ENCODE measurements at places on chromosomes 6 and 20.

DNA sequence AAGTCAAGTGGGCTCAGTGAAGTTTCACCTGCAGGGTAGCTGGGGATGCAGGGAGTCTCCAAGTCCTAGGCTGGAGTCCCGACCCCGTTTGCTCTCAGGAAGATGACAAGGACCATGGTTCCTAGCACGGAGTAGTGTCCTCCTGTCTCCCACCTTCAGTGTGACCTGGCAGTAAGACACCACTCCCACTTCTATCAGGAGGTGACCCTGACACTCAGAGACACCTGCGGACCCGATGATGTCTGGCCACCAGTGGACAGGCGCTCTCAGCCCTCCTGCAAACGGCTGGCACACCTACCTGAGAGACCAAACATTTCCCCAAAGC lies 1.1 kb downstream of the SOD2 start:
- DNase-seq = no peak

GRCh38 chr6:31874084-31874670 lies 4.6 kb downstream of the SLC44A4 start:
- no peak for DNase-seq

DNA sequence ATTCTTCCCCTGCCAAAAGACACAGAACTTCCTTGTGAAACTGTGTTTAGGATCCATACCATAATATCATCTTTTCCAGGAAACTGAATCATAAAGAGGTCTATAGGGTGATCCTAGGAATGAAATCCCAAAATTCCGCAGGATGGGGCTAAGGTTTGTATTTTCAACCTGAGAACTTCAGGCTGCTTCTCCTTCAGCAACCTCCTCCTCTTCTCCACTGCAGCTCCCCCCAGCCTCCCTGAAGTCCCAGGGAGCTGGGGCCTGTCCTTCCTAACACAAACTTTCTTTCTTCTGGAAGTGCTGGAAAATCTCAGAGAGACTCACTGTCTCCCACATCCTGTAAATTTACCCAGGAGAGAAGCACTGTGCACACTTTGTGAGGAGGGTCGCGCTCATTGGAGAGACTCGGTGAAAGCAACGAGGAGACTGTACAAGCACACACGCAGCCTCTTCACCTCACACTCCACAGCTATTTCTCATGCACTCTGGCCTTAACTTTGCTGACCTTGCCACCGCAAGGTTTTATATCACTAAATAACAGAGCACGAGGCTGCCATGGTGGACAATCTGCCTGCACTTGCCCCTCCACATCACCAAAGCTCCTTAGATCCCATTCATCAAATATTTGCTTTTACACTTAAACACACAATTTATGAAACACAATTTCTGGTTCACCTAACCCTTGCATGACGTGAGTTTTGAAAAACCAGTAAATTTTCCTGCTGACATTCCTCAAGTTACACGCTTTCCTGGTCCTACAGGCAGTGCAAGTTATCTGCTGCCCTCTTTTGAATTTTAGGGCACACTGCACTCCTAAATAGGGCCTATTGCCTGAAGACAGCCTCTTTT lies 14.3 kb downstream of the ID4 start:
- peak; percentile 77 for DNase-seq

DNA sequence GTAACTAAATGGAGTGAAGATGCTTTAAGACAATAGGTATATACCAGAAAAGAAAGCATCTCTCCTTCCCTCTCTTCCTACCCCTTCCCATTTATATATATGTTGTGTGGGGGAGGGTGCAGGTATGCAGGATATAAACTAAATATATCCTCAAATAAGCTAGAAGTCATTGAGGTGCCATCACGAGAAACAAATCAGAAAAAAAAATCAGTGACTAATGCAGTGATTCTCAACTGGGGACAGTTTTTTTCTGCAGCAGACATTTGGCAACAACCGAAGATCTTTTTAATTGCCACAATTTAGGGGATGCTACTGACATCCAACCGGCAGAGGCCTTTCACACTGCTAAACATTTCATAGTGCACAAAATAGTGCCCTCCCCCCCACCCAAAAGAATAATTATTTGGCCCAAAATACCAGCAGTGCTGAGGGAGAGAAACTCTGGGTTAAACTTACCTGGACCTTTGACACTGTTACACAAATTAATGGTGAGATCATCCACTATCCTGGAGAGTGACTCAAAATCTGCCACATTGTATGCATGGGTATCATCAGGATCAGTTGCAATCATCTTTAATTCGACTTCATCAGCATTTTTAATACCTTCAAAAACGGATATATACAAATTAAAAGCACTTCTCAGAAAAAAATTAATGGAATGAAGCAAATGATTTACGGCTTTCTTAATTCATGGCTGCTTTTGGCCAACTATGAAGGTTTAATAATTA lies 55.0 kb downstream of the COL12A1 start:
- peak; percentile 39 for DNase-seq

- no peak for DNase-seq
Measured at GRCh38 chr6:5389086-5389745, 127.9 kb downstream of the FARS2 start.

DNA sequence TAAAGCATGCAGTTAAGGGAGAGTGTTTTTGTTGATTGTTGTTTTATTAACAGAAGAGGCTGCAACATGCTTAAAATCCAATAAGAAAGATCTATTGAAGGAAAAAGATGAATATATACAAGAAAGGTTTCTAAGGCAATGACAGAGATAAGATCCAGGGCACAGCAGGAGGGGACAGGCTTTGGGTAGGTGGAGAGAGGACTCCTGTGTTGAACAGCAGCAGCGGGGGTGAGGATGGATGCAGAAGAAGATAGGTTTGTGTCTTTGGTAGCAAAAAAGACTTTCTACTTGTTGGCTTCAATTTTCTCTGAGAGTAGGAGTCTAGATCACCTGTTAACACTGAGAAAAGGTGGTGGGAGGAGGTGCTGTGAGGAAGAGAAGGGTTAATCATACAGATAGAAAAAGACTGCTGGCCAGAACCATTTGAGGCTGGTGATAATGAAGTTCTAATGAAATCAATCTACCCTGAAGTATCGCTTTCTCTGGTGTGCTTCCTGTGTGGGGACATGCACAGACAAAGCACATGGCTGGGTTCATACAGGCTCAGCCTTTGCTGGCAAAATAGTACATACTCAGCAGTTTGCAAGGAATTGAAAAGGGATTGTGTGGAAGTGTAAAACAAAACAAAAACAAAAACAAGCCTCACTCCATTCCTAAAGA lies 17.2 kb upstream of the DST start:
- DNase-seq = no peak

GRCh38 chr6:126038234-126038633 lies 51.9 kb downstream of the TRMT11 start:
- no peak for DNase-seq

DNA sequence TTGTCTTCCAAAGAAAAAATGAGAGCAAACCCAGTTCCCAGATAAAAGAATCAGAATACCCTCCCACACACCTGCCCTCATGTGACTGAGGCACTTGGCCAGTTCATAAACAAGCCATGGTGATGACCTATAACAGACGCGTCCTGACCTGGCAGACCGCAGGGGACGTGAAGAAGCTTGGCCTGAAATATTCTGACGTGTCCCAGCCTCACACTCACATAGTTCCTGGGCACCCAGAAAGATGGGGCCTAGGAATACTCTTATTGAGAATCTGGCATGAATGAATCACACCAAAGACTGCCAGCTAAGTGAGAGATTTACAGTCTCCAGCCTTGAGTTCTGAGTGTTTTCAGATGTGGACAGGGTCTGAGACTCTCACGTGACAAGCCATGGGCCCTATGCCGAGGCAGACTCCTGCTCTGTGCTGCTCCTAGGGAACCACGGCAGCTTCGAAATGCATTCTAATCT lies 17.2 kb upstream of the MAP3K4 start:
- DNase-seq = peak; percentile 97

- peak; percentile 80 for DNase-seq
Measured at GRCh38 chr20:20076297-20077065, 24.1 kb downstream of the CFAP61 start.

DNA sequence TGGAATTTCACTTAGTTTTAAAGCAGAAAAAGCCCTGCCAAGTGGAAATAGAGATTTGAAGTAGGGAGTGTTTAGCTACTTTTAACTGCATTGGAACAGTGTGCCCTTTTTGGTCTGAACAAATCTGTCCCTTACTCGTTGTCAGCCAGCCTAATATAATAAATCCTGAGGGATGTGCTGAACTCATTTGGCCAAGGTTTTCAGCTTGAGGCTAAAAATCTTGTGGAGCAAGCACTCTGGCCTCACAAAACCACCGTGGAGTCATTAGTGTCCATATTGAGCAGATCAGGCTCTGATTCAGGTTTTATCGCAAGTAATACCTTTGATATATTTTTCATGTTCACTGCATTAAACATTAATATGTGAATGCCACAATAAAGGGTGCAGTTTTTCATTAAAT lies 383.5 kb downstream of the FRK start:
- DNase-seq = no peak

Measured in foreskin fibroblast (primary cell).